HT-29 (cell line): ENCODE measurements at places on chromosomes 11 and 22. TPM values are rescaled to one million over a fixed set of nuclear protein-coding genes. Genes with fewer than 3 reads are reported as not detected.

DNA sequence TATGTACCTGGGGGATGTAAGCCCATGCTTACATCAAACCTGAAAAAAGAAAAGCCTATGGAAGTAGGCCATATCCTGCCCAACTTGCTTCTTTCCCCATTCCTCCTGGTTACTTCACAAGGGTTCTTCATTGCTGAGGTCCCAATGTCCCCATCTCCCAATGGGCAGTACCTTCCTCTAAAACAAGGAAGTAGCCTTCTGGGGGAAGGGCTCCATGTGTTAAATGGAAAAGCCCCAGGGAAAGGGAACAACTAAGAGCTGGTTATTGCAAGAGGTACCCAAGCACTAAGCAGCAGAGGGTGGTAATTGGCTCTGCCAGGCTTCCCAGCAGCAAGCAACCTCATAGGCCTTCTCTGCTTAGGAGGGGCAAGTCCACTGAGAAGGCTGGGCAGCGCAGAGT lies 11.3 kb downstream of the TMEM216 start:
- no peak for DNase-seq

The FAM227A gene
- 1.5 and 2.7 TPM in 2 replicates for total RNA-seq

The ESAM gene
- 31.1 and 38.2 TPM in 2 replicates for total RNA-seq

The TRIM29 gene
- 172 and 226 TPM in 2 replicates for total RNA-seq

DNA sequence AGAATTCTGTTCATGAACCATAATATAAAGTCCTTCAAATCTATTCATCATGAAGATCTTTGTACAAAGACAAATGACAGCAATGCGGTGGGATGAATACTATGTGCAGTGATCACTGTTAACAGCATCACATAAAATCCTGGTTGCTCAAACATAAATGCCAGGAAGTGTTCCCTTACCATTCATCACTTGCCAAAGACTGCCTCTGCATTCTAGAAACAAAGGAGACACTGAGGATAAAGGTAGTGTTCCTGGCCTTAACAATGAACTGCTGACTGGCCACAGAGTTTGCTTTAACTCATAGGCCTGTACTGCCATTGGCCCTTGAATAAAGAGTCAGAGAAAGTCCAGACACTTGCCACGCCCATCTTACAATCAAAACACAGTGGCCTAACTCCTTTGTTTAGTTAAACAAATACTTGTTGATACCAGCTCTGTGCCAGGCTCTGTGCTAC lies 29.5 kb downstream of the C2CD3 start:
- DNase-seq: peak; percentile 34

The PGA5 gene
- not detected in 2 replicates for total RNA-seq

- DNase-seq: no peak
Measured at GRCh38 chr11:125170510-125171031, 6.0 kb downstream of the PKNOX2 start.

- DNase-seq: no peak
Measured at GRCh38 chr11:462107-462890, 12.2 kb downstream of the PTDSS2 start.
